ENCODE measurements at places on chromosomes 3 and 15.

DNA sequence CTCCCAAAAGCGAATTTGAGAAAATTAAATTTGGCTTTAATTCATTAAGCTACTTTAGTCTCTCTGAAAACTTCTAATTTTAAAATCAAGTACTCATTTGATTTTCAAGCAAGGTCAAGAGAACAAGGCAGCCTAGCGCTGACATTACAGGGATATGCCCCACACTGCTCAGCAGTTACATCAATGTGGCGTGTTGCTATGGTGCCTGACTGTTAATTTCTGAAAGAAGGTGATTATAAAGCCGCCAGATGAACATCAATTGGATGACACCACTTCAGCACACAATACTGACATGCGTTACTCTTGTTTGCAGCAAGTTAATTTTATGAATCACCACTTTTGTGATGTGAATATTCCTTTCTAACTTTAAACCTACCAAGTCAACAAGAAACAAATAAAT is 284.4 kb downstream of the FOXP1 start:
- DNase-seq, result no peak

- DNase-seq, result no peak
These were observed 7.5 kb downstream of the SOX14 start for GRCh38 chr3:137771401-137772213.

DNA sequence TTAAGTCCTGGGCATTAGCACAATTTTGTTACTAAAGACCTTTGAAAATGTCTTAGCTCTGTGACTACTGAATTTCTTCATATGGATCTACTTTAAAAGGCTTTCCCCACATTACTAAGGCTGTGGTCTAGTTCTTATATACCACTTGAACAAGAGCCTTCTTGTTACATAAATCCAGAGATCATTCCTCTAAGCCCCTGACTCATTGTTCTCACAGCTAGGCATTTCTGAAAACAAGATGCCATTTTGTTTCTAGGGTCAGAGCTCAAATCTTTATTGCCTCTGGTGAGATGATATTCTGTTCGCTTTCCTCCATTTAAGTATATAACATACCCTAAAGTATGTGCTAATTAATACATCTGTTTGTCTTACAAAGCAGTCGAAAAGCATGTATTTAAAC is 29.8 kb upstream of the LPP start:
- no peak for DNase-seq

- no peak for DNase-seq
These were observed 12.2 kb upstream of the IFT57 start for GRCh38 chr3:108234387-108234957.

DNA sequence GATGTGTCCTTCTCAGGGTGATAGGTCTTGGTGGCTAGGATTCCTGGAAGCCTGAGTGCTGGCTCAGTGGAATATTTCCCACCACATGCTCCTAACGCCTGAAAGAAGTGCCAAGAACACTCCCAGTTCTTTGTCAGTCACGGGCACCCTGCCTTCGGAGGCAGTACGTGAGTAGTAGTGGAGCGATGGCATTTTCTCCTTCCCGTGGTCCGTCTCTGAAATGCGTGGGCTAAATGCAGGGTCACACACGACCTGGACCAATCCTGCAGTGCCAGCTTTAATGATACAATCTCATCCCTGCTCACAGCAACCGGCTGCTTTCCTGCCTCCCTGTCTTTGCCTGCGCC is 14.5 kb downstream of the H1-8 start:
- no peak for DNase-seq

GRCh38 chr15:83012636-83013035 is 1.2 kb upstream of the C15orf40 start:
- DNase-seq, result no peak

- no peak for DNase-seq
These were observed 244.5 kb downstream of the CACNA2D3 start for GRCh38 chr3:54366839-54367238.

DNA sequence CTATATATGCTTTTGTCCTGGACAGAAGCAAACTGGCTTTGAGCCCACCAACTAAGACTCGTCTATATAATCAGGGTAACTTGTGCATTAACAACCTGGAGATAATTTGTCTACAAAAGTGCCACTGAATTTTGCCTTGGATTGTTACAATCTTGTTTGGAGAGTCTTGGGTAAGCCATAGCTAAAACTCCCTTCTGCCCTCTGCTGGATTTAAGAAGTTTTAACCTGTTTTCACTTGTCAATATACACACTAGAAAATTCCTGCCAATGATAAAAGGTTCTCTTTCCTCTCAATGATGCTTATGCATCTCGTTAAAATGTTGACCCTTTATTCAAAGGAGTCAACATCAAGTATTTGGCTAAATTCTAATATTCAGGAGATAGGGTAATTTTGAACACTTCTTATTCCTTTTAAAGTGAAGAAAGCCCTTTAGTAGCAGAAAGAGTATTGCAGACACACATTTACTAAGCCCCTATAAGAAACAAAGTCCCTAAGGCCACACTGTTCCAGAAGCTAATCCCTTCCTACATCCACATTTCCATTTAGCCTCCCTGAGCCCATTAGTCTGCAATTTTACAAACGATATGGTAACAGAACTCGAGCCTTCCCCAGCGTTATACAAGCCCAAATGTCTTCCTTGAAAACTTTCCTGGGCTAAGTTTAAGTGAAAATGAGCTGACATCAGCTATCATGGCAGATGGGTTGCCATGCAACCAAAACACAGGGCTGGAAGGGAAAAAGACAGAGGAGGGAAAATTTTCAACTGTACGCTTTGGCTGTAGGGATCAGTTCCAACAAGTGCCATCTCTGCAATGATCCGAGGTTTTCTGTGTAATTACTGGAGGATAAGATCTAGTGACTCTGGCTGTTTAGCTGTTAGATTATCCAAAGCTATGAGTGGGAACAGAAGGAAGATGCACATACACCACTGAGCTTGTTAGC is 75.9 kb upstream of the FGF12 start:
- peak; percentile 60 for DNase-seq

DNA sequence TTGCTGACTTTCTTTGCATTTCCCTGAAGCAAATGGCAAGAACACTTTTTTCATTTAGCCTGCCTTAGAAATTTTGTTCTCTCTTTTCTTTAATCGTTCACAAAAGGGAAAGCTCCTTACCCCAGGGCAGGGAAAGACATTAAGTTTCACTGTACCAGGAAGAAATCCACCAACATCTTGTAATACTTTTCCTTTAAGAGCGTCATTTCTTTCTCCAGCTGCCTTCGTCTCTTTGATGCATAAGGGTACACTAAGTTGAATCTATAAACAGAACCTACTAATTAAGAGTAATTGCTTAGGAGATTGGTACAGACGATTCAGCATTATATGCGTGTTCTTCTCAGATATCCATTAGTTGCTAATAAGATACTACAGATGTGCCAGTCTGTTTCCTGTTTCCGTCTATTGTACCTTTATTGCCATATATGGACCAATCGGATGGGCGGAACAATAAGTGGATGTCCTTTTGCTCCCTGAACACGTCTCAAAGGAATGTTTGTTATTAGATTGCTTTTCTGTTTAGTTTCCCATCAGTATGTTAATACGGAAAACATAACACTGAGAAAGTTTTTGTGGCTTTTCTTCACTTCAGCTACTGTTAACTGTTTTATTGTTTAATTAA is 276.7 kb upstream of the RARB start:
- no peak for DNase-seq
